ENCODE measurements at places on chromosomes 7 and 10. TPM values are rescaled to one million over a fixed set of nuclear protein-coding genes. Genes with fewer than 3 reads are reported as not detected.

DNA sequence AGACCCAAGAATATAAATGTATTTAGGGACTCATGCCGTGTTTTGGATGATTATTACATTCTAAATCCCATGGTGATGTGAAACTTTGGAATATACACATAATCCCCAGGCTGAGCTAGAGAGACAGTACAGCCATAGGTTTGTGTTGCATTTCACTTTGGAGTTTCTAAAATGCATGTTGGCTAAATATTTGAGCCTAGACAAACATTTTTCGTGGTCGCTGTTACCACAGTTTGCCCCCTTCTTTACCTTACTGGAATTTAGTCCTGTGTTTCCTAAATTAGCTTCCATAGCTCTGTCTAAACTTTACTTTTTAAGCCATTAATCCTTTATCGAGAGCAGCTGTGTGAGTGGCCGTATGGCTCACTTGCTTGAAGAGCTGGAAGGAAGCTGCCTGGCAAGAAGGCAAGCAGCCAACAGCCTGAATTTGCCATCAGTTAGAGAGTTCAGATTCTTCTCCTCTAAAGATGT is 192.0 kb downstream of the BICC1 start:
- no peak for DNase-seq

- DNase-seq: peak; percentile 86
Measured at GRCh38 chr10:33273295-33274002, 61.0 kb downstream of the NRP1 start.

Gene SH2B2
- 2.1 TPM for total RNA-seq

- DNase-seq: no peak
Measured at GRCh38 chr10:90969947-90970673, 49.2 kb upstream of the ANKRD1 start.

Gene SEMA3E
- total RNA-seq: 1.5 TPM

- no peak for DNase-seq
Measured at GRCh38 chr7:148858489-148858888, 25.6 kb downstream of the EZH2 start.

DNA sequence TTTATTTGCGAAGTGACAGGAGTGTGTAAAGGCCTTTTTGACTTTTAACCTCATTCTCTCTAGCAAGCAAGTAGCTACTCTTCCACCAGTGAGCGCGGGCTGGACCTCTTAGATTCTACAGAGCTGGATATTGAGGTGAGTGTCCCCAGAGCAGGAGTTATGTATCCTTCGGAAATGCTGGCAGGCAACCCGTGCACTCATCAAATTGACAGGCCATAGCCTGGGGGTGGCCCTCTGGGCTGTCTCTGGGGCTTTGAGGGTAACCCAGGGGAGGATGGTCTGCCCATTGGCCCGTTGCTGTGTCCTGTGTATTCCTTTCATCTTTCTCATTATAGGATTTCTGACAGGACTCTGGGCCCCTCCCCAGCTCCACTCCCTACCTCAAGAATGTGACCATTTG is 6.1 kb upstream of the PVRIG start:
- no peak for DNase-seq

- DNase-seq: no peak
Measured at GRCh38 chr10:49053053-49053997, 62.0 kb downstream of the VSTM4 start.

GRCh38 chr10:71627956-71628355 is 91.6 kb downstream of the C10orf105 start:
- no peak for DNase-seq

DNA sequence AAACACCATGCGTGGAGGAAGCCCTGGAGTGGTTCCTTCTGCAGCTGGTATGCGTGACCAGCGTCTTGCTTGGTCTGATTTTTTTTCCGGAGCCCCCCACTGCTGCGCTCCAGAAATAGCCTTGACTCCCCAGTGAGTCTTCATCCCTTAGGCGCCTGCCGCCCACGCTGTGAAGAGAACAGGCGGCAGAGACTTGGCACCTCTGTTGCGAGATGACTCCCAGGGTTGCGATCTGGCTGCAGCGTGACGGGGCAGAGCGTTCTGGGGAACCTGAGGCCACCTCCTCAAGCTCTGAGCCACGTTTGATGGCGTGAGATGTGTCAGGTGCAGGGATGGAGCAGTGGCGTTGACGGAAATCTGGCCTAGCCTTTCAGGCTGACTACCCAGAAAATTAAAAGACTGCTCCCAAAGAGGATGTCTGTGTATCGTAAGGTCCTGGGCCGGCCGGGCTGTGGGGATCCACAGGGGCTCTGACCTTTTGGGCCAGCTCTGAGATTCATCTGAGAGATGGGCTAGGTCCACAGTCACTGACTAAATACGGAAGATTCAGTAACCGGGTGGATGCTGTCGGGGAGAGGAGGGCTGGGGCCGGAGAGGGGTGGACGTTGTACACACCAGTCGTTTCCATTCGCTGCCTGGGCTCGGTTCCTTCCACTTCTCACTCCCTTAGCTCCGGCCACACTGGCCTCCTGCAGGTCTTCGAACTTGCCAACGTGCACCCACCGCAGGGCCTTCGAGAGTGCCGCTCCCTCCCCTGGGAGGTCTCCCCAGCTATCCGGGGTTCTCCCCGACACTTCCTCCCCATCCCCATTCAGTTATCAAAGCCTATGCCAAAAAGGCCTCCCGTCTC is 33.8 kb downstream of the PFKFB3 start:
- DNase-seq: no peak

- DNase-seq: no peak
Measured at GRCh38 chr10:87660484-87661133, 931 bp downstream of the PAPSS2 start.

GRCh38 chr10:70758757-70759514 is 26.2 kb downstream of the TBATA start:
- DNase-seq: no peak

- DNase-seq: no peak
Measured at GRCh38 chr7:84181628-84182027, 13.0 kb downstream of the SEMA3A start.

Gene SMNDC1
- 8.8 TPM for total RNA-seq

- no peak for DNase-seq
Measured at GRCh38 chr10:107215681-107216080, 51.2 kb upstream of the SORCS1 start.

- DNase-seq: no peak
Measured at GRCh38 chr7:51029131-51029530, 246.4 kb upstream of the GRB10 start.

DNA sequence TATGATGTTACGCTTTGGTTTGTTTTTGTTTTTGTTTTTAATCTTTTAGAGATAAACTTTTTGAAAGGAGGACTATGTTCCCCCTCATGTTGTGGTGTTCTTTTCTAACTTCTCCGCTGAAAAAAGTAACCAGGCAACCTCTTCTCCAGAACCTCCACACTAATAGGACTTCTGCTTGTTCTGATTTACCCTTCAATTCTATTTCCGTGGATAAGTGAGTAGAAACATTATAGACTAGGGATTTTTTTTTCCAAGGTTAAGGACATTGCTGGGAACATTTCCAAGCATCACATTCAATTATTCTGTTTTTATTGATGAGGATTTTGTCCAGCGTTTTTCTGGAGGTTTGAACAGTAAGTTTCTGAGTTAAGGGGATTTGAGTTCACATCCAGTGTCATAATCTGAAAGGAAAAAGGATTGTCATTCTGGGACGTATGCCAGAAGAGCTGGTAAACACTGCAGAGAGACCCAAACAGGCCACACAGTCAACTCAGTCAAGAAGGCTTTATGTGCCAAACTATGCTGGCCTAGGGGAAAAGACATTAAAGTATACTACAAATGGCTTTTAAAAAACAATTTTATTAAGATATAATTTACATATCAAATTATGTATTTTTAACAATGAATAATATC is 28.3 kb upstream of the RALA start:
- no peak for DNase-seq

GRCh38 chr10:23341004-23341403 is 3.6 kb downstream of the C10orf67 start:
- no peak for DNase-seq

Gene CPA2
- total RNA-seq: 5,238 TPM

DNA sequence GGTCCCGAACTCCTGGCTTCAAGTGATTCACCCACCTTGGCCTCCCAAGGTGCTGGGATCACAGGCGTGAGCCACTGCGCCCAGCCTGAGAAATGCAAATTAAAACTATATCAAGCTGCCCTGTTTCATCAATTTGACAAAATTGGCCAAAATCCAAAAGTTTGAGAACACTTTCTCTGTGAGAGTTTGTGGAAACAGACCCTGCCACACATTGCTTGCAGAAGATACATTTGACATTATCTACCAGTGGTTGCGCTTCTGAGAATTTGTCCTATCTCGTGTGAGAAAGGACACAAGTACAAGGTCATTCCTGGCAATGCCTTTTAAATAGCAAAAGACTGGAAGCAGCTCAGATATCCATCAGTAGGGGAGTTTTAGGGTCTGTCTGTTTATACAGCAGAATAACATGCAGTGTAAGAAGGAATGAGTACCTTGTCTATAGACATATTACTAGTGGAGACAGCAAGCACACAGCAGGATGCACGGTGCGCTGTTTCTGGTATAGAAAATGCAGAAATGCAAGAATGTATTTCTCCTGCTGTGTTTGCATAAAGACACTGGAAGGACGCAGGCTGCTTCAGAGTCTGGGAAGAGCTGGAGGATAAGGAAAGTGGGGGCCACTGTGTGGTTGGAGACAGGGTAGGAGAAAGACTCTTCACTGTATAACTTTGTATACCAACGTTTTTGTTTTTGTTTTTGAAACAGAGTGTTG is 4.3 kb downstream of the LHPP start:
- DNase-seq: no peak

Gene GNAT3
- total RNA-seq: not detected

Gene DEPP1
- total RNA-seq: 182 TPM

Gene FFAR4
- total RNA-seq: 1.0 TPM

Gene MINDY3
- total RNA-seq: 12.5 TPM

DNA sequence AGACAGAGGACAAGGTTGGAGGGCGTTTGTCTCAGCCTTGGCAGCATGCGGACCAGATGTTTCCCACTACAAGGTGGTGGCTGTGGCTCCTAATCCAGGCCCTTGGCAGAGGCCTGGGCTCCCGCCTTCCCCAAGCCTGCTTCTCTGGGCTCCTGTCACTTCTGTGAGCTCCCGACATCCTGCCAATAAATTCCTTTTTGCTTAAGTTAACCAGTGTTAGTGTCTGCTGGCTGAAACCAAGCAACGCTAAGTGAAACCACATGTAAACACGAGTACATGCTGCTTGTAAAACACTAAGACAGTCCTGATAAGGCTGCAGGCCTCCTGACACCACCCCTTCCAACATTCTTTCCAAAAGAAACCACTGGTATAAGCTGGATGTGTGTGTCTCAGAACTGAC is 263.6 kb upstream of the ZMIZ1 start:
- peak; percentile 31 for DNase-seq

DNA sequence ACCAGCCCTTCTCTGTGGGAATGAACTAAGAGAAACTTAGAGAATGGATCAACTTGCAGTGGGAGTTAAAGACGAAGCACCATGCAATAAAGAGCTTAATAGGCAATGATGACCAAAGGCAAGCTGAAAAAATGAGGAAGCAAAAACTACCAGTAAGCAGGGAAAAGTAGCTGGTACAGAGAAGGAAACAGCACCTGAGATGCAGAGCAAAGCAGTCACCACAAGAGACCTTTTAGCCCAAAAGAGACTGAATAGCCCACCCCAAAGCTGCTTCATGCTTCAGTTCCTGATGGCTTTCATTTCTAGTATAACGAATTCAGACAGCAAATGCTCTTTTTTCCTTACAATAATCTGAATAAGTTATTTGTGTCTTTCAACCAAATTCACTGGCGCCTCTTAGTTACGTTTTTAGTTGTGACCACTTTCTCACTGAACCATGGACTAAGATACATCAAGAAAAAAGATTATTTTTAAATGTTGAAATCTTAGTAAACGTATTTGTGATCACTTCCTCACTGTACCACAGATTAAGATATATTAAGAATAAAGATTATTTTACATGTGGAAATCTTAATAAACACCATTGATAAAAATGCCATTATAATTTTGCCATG is 76.0 kb downstream of the USP6NL start:
- no peak for DNase-seq

Gene GIMAP6
- 3.2 TPM for total RNA-seq

GRCh38 chr7:95110707-95111106 is 203.3 kb downstream of the PPP1R9A start:
- no peak for DNase-seq

Gene PLEKHS1
- total RNA-seq: 10.1 TPM

DNA sequence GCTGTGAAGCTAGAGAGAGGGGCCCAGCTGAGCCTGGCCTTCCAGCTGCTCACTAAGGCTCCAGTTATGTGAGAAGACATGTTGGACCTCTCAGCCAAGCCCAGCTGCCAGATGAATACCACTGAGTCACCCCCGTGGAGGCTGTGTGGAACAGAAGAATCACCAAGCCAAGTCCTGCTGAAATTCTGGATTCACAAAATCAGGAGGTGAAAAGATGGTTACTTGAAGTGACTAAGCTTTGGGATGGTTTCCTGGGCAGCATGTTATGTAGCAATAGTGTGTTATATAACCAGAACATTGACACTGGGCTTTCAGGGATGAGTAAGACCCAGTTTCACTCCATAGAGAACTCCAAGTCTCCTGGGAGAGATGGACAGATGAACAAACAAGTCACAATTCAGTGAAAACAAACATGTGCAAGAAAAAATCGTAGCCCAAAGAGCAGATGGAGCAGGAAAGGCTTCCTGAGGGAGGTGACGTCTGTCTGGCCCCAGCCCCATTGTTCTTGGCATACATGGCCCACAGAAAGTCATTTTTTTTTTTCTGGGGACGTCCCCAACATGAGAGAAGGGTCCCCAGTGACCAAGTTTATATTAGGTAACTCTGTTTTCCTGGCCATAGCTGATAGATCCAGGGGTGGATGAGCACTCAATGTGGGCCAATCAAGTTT is 64.1 kb upstream of the PDZD8 start:
- no peak for DNase-seq

DNA sequence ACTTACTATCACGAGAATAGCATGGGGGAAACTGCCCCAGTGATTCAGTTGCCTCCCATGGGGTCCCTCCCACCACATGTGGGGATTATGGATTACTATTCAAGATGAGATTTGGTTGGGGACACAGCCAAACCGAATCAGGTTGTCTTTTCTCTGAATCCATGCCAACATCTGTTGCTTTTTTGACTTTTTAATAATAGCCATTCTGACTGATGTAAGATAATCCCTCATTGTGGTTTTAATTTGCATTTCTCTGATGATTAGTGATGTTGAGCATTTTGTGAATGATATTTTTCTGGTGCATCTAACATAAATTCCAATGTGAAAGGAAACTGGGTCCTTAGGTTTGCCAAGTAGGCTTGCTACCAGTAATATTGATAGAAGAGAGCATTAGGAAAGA is 69.0 kb upstream of the ARHGAP21 start:
- DNase-seq: no peak

Gene RAMP3
- total RNA-seq: 5.8 TPM

Gene MRLN
- 2.1 TPM for total RNA-seq

DNA sequence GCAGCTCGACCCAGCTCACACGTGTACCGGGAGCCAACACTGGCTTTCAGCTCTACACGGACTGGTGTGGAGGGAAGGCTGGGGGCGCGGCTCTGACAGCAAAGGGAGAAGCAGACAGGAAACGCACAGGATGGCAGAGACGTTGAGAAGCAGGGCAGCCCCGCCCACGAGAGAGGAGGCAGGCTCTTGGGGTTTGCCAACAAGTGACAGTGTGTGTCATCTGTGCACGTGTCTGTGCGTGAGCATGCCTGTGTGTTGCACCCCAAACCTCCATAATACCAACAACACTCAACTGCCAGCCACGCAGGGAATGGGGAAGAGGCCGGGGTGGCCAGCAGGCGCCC is 64.4 kb upstream of the PDGFA start:
- DNase-seq: no peak

GRCh38 chr7:80724249-80724871 is 85.9 kb downstream of the CD36 start:
- DNase-seq: no peak

Measured in pancreas (tissue), 10 donors.